Stimulated activated CD4-positive, alpha-beta T cell treated with anti-CD3 and anti-CD28 coated beads, Interleukin-1b, Interleukin-23, amount 100 ng/mL, for 1 hour (primary cell): ENCODE measurements at places on chromosomes 7 and 10.

- DNase-seq: no peak
Observed at GRCh38 chr10:124827474-124827873, 25.9 kb downstream of the ABRAXAS2 start.

DNA sequence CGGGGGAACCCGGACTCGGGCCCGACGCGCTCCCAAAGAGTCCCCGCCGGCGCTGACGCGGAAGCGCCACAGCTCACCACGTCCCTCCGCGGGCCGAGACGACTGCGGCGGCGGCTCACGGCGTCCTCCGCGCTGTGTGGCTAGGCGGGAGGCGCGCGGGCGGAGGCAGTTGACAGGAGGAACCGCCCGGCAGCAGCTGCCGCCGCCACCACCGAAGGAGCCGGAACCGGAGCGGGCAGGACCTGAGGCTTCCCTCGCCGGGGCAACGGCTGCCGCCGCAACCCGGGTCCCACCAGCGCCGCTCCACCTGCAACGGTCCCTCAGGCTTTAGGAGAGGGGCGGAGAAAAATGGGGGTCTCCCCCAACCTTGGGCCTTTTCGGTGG lies 334 bp downstream of the ZNF800 start:
- DNase-seq: peak; percentile 46

GRCh38 chr7:100053215-100053614 lies 3.6 kb downstream of the ZSCAN21 start:
- DNase-seq: no peak

DNA sequence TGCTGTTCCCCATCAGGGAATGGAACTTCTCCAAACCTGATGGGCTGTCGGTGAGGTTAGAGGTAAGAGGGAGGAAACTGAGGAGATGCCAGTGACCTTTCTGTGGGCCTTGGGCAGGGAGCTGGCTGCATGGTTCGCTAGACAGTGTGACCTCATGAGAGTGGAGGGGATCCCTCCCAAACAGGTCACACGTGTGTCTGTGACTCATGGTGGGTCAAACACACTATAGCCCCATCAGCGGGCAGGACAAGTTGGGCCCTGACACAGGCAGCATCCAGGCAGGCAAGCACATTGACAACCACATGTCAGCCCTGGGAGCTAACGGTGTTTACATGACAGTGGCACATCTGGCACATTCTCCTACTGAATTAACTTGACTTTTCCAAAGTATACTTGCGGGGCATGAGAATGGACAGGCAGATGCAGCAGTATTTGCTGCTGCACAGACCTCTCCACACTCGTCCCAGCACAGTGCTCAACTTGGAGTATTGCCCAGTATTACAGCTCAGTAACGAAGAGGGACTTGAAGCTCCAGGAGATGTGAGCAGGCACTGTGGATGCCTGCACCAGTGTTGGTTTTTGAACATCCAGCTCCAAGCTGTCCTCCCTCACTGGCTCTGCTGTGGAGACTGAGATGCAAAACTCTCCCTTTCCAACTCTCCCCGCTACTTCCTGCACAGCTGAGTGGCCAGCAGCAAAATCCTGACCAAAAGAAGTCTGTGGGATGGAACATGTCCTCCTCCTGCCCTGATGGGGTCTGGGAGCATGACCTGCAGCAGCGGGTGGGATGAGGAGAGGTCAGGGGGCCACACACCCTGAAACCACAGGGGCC lies 199.6 kb downstream of the WDR37 start:
- no peak for DNase-seq

DNA sequence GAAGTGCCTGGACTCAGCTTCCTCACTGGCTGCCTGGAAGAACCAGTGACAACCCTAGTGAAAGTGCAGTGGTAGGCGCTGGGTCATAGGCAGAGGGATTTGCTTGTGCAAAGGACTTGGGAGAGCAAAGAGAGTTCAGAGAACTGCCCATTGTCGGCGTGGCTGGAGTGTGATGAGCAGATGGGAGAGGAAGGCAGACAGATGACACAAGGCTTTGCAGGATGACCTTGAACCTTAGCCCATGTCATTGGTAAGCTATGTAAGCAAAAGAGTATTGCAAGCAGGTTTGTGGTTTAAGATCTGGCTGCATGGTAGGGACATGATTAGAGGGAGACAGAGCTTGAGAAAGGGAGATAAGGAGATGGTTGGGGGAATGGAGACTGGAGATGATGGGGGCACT lies 35.3 kb upstream of the NOBOX start:
- no peak for DNase-seq

- no peak for DNase-seq
Observed at GRCh38 chr10:132910186-132910880, 32.0 kb downstream of the CFAP46 start.

GRCh38 chr7:19919261-19920095 lies 146.1 kb upstream of the TMEM196 start:
- no peak for DNase-seq

GRCh38 chr7:35718047-35718446 lies 23.1 kb upstream of the HERPUD2 start:
- no peak for DNase-seq

DNA sequence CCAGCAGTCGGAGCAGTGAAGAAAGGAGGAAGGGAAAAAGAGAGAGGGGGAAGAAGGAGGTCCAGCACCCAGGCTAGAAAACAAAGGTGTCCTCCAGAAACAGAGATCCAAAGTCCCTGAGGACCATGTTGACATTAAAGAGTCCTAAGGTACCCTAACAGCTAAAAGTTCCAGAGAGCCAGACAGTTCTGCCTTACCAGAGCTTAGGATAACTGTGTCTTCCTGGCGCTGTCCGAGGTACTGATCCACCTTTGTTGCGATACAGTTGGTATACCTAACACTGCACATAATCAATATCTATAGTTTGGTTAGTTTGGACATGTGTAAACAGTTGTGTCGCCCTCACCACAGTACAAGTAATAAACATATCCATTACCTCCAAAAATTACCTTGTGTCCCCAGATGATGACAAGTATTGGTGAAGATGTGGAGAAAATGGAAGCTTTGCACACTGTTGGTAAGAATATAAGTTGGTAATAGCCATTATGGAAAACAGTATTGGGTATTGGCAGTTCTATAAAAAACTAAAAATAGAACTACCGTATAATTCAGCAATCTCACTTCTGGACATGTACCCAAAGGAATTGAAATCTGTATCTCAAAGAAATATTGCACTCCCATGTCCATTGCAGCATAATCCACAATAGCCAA lies 59.8 kb downstream of the GRID1 start:
- no peak for DNase-seq

GRCh38 chr7:26131056-26131589 lies 20.9 kb upstream of the NFE2L3 start:
- no peak for DNase-seq

- no peak for DNase-seq
Observed at GRCh38 chr7:128833148-128833945, 3.1 kb downstream of the FLNC start.

DNA sequence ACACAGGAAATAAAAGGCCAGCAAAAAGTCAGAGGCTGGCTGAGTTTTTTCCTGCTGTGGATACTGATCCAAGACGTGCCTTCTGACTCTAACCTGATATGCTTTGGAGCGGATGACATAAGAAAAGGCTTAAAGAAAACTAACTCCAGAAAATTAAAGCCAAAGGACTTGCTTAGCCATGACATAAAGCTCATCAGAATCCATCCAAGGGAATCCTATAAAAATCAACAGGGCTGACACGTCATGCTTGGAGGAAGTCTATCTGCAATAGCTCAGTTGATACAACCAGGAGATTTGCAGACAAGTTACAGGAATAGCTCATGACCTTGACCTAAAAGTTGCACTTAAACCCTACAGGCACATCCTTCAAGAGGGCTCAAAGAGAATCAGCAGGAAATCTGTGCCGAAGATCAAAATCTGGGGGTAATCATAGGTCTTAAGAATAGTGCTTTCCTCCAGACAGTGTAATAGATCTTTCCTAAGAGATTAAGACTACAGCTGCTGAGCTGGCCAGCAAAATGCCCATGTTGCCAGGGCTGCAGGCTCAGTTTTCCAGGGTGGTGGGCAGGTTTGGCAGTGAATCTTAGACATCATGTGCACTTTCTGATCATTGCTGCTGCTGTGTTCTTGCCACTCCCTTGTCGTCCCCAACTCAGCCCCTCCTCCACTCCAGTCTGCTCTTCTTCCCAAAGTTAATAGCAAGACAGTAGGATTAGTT lies 111.5 kb upstream of the SVIL start:
- DNase-seq: no peak

DNA sequence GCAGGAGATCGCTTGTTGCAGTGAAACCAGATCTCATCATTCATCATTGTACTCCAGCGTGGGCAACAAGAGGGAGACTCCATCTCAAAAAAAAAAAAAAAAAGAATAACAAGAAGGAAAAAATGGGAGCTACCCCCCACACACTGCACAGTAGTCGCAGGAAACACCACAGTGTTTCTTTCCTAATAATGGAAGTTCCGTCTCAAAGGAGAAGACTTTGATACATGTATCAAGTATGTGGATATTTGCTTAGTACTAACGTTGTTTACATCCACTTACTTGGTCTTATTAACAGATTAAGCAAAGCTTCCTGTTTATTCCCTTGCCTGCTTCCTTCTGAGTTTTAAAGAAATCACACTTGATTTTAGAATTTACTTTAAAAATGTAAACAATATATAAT lies 22.2 kb downstream of the YAE1 start:
- DNase-seq: no peak
